ENCODE measurements at places on chromosomes 12 and 14.

- DNase-seq: no peak
Measured at GRCh38 chr12:131615326-131616042, 95.4 kb upstream of the SFSWAP start.

DNA sequence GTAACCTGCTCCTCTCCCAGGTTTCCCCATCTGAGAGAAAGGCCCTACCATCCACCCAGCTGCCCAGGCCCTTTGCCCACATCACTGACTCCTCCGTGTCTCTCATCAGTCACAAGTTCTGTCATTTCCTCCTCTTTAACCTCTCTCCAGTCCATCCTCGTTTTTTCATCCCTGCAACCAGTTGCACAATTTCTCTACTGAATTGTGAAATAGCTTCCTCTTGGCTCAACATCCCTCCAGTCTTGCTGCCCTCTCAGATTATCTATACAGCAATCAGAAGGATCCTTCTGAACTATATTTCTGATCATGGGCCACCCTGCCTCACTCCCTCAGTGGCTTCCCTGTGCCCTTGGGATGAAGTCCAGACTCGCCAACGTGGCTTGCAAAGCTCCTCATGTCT lies 6.8 kb downstream of the FAM161B start:
- DNase-seq: no peak

DNA sequence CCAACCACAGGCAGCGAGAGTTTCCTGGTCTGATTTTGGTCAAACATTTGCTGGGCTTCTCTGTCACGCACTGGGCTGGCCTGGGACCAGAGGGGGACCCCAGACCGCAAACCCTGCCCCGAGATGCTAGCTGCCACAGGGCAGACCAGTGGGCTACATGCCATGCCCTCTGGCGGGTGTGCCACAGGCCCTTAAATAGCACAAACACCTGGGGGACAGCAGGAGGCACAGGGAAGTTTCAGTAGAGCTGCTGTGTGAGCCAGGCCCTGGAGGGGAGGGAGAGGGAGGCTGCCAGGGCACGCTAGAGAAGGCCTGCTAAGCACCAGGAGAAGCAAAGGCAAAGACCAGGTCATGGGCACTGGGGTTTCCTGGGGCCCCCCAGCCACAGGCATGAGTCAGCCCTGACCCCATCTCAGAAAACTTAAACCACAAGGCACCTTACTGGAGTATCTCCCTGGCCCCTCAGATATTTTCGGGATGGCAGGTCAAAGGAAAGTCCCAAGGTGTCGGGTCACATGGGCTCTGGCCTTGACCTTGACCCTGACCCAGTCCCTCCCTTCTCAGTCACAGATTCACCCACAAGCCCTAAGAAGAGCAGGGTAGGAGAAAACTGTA lies 29.2 kb downstream of the ITPK1 start:
- DNase-seq: no peak

DNA sequence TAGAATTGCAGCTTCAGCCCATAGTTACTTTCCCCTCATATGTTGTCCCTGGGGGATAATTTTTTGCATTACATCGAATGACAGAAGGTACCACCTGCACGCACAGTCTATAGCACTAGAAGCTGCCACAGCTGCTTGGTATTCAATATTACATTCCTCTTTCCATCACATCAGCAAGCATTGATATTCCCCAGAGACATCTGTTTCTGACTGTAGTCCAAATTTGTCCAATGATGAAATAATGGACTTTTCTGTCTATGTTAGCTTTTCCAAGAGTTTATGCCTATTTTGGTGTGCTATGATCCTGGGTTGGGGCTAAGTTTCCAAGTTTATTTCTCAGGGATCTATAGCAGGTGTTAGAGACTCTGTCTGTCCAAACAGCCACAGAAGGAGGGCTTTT lies 335.4 kb downstream of the LRIG3 start:
- DNase-seq: no peak

DNA sequence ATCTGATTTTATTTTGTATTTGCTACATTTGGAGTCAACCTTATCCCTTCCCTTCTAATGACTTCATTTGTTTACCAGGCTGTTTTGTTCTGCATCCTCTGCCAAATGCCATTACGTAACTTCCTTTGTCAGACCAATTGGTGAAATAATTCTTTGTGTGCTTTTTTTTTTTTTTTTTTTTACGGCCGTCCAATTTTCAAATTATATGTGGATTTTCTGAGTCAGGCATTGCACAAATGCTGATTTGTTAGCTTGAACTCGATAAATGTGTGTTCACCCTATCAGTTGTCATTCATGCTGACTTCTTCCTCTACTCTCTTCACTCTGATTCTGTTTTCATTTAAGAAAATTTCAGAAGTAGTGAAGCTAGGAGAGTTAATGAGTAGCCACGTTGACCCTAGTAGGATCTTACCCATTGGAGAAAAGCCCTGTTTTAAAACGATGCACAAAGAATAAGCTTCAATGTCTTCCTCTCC lies 386.2 kb downstream of the DIO2 start:
- DNase-seq: peak; percentile 1

GRCh38 chr14:74824997-74825396 lies 50.9 kb downstream of the PROX2 start:
- DNase-seq: peak; percentile 80

- no peak for DNase-seq
Measured at GRCh38 chr12:45093051-45093450, 42.2 kb upstream of the DBX2 start.

DNA sequence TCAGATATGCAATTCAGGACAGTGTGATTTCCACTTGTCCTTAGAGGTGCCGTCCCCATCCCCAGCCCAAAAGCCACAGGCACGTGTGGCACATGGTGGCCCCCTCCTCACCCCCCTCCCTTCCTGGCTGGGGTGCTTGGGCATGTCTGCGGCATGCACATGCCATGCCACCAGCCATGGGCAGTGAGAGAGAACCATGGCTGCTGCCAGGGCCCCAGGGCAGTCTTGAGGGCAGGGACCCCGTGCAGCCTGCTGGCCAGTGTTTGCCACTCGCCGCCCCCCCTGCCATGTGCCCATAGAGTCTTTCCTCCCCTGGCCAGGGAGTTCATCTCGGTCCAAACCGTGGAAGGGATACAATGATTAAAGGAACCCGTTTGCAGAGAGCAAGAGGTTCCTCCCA lies 41.5 kb downstream of the TNFAIP2 start:
- no peak for DNase-seq

- DNase-seq: peak; percentile 79
Measured at GRCh38 chr12:113048716-113049127, 7.8 kb upstream of the DTX1 start.

- DNase-seq: no peak
Measured at GRCh38 chr12:67741270-67741669, 92.7 kb downstream of the DYRK2 start.

GRCh38 chr14:51564986-51565604 lies 86.6 kb upstream of the FRMD6 start:
- DNase-seq: no peak

GRCh38 chr12:54497883-54498282 lies 331 bp downstream of the NCKAP1L start:
- no peak for DNase-seq

DNA sequence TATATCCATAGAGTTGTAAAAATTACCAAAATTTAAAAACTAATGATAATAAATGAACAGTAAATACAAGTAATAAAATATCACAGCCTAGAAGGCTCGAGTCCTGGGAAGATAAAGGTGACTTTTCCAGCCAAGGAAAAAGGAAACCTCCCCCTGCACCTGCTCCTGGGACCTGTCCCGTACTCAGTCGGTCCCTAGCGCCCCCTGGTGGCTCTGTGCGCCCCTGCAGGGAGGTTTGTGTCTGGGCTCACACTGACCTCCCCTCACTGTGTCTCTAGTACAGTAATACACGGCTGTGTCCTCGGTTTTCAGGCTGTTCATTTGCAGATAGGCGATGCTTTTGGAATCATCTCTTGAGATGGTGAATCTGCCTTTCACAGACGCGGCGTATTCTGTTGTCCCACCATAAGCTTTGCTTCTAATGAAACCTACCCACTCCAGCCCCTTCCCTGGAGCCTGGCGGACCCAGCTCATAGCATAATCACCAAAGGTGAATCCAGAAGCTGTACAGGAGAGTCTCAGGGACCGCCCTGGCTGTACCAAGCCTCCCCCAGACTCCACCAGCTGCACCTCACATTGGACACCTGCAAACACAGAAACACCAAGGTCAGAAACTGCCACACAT lies 1030.4 kb downstream of the TMEM121 start:
- no peak for DNase-seq

GRCh38 chr12:20601668-20602280 lies 93.4 kb upstream of the SLCO1C1 start:
- peak; percentile 65 for DNase-seq

GRCh38 chr14:91108941-91109611 lies 4.8 kb upstream of the DGLUCY start:
- peak; percentile 95 for DNase-seq

DNA sequence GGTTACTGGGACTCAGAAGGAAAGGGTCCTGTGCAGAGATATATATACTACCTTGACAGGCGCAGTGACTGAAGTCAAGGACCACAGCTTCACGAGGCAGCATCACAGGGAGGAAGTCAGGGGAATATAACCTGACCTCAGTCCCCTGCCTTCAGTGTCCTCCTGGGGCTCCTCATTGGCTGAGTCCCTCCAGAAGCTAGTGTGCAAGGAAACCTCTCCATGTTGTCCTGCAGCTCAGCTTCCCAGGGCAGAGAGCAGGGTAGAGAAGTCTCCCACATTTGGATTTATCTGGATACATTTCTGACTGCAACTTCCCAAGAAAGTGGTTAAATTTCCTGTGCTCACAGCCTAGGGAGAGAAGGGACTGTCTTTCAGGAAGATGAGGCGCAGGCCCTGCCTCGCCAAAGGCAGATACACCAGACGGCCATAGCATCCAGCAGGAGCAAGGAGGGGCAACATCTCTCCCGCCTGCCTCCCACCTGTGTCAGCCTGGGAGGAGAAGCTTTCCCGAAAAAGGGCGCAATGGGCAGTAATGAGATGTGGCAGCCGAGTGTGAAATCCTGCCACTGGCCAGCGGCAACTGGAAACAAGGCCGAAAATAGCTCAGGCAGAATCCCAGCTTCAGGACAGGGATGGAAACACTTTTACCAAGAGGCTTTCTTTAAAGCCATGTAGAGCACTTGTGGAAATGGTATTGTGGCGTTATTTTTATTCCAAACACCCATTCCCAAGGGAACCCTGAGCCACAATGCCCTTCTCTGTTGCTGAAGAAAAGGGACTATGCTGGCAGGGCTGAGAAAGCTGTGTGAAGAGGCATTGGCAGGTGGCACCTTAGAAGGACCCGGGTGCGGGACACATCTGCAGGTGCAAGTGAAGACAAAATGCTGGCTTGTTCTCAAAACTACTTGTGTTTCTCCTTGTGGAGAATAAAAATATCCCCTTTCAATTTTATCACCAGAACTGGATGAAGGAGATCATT lies 54.9 kb upstream of the HIF1A start:
- no peak for DNase-seq

DNA sequence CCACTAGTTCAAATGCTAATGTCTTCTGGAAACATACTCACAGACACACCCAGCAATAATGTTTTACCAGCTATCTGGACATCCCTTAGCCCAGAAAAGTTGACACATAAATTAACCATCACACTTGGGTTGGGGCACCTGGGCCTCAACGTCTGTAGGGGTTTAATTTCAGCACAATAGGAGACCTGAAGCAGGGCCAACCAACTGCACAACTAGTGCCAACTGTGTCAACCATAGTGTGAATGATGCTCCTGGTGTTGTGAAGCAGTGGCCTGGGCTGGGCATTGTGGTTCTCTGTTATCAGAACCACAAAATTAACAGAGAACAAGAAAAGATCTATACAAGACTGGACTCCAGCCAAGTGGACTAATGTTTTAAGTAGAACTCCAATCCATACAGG lies 106.7 kb upstream of the PPM1H start:
- DNase-seq: no peak

Measured in dermis blood vessel endothelial cell (primary cell).